ENCODE measurements at places on chromosomes 3 and 15.

GRCh38 chr3:13501958-13502790 lies 22.1 kb downstream of the HDAC11 start:
- no peaks in the 10 kb centered on the region for H3K36me3 ChIP-seq
- H3K4me3 ChIP-seq = no peak overlapping the region
- H3K27me3 ChIP-seq = no peaks in the 10 kb centered on the region
- no peak overlapping the region for H3K27ac ChIP-seq
- DNase-seq = no peak

DNA sequence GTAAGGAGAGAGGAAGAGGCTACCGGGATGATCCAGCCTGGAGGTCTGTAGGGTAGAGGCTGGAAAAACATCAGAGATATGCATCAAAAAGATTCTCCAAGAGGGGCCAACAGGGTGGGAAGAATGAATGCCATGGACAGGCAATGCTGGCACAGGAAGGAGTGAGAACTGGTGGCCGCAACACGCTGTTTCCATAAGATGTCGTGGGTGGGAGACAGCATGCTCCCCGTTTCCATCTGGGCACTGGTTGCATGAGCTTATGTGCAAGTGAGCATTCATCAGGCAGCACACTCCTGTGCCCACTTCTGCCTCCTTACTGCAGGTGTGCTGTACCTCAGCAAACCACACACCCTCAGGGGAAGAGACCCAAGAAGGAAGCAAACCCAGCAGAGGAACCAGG lies 59.4 kb downstream of the GABRB3 start:
- H3K27me3 ChIP-seq = peaks cover 23% of the 10 kb centered on the region
- H3K36me3 ChIP-seq = no peaks in the 10 kb centered on the region
- DNase-seq = no peak
- no peaks in the 10 kb centered on the region for H3K4me1 ChIP-seq

- no peaks in the 10 kb centered on the region for H3K36me3 ChIP-seq
- DNase-seq = no peak
- H3K4me1 ChIP-seq = peaks cover 15% of the 10 kb centered on the region
- H3K27me3 ChIP-seq = no peaks in the 10 kb centered on the region
- no peak overlapping the region for H3K27ac ChIP-seq
These were observed 31.7 kb downstream of the EDC3 start for GRCh38 chr15:74664028-74664616.

DNA sequence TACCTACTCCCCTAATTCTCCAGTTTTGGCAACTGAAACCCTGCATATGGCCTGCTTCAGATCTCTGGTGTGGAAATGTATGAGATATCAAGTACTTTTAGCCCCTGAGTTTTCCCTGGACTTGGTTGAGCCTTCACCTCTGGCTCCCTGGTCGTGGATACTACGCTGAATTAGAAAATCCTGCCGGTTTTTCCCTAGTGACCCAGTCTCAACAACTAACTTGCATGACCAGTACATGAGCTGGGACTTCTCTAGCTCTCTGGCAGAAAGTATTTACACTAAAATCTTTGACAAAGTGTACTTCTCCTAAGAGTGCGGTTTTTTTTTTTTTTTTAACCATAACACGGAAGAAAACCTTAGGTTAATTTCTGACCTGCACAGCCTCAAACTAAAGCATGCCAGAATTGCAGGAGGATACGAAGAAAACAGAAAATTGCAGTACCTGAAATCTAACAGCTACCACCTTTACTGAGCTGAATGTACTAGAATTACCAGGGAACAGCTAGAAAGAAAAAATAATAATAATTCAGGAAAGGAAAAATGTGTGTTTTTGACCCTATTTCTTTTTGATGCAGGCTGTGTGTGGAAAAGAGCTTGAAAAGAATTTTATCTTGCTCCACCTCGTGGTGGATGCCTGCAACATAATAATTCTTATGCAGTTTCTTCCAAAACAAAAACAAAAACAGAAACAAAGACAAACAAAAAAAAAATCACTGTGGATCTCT lies 165.6 kb downstream of the GMNC start:
- H3K27ac ChIP-seq = no peak overlapping the region
- H3K36me3 ChIP-seq = no peaks in the 10 kb centered on the region
- H3K4me1 ChIP-seq = no peaks in the 10 kb centered on the region
- DNase-seq = no peak

GRCh38 chr15:36407647-36408046 lies 171.8 kb upstream of the CDIN1 start:
- no peaks in the 10 kb centered on the region for H3K4me1 ChIP-seq
- peaks cover 3% of the 10 kb centered on the region for H3K27me3 ChIP-seq
- DNase-seq = no peak

- H3K36me3 ChIP-seq = peaks cover 86% of the 10 kb centered on the region
- peaks cover 2% of the 10 kb centered on the region for H3K4me1 ChIP-seq
- H3K4me3 ChIP-seq = no peak overlapping the region
- no peaks in the 10 kb centered on the region for H3K27me3 ChIP-seq
- no peak overlapping the region for H3K27ac ChIP-seq
These were observed 59.2 kb downstream of the USP50 start for GRCh38 chr15:50487287-50487686.

DNA sequence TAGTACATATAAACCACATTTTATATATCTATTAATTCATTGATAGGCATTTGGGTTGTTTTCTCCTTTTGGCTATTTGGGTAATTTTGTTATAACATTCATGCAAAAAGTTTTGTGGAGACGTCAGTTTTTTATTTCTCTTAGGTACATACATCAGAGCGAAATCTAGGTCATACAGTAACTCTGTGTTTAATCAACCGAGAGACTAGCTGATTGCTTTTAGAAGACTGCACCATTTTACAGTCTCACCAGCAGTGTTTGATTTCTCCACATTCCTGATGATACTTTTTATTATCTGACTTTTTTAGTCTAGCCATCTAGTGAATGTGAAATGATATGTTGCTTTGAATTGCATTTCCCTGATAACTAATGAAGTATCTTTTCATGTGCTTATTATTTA lies 1019.3 kb downstream of the NSUN3 start:
- H3K4me3 ChIP-seq = no peak overlapping the region
- H3K27ac ChIP-seq = no peak overlapping the region
- H3K36me3 ChIP-seq = no peaks in the 10 kb centered on the region
- H3K27me3 ChIP-seq = no peaks in the 10 kb centered on the region

- no peak overlapping the region for H3K27ac ChIP-seq
- H3K4me3 ChIP-seq = no peak overlapping the region
- no peaks in the 10 kb centered on the region for H3K36me3 ChIP-seq
- peaks cover 17% of the 10 kb centered on the region for H3K27me3 ChIP-seq
These were observed 6.1 kb upstream of the CLSTN2 start for GRCh38 chr3:139928708-139929505.

GRCh38 chr3:46708401-46709156 lies 7.4 kb downstream of the TMIE start:
- H3K27me3 ChIP-seq = no peaks in the 10 kb centered on the region
- no peak overlapping the region for H3K27ac ChIP-seq
- H3K36me3 ChIP-seq = peaks cover 4% of the 10 kb centered on the region
- DNase-seq = no peak

GRCh38 chr3:132284781-132285619 lies 32.2 kb upstream of the ACP3 start:
- no peak overlapping the region for H3K27ac ChIP-seq
- peaks cover 6% of the 10 kb centered on the region for H3K36me3 ChIP-seq
- DNase-seq = no peak
- H3K4me3 ChIP-seq = no peak overlapping the region
- H3K4me1 ChIP-seq = no peaks in the 10 kb centered on the region

- DNase-seq = no peak
- peaks cover under 1% of the 10 kb centered on the region for H3K36me3 ChIP-seq
- peaks cover 16% of the 10 kb centered on the region for H3K4me1 ChIP-seq
- no peak overlapping the region for H3K4me3 ChIP-seq
- no peaks in the 10 kb centered on the region for H3K27me3 ChIP-seq
These were observed 293.3 kb upstream of the TBL1XR1 start for GRCh38 chr3:177490626-177491025.

- peaks cover 27% of the 10 kb centered on the region for H3K27me3 ChIP-seq
- no peaks in the 10 kb centered on the region for H3K36me3 ChIP-seq
- no peak for DNase-seq
- H3K4me1 ChIP-seq = peaks cover 7% of the 10 kb centered on the region
- no peak overlapping the region for H3K27ac ChIP-seq
These were observed 177.1 kb downstream of the RPLP1 start for GRCh38 chr15:69629631-69630161.

- H3K4me3 ChIP-seq = no peak overlapping the region
- H3K27me3 ChIP-seq = peaks cover 21% of the 10 kb centered on the region
- H3K36me3 ChIP-seq = no peaks in the 10 kb centered on the region
These were observed 146.9 kb upstream of the PTPRG start for GRCh38 chr3:61414456-61414855.

- H3K4me1 ChIP-seq = peaks cover 2% of the 10 kb centered on the region
- DNase-seq = no peak
- no peaks in the 10 kb centered on the region for H3K36me3 ChIP-seq
- H3K4me3 ChIP-seq = no peak overlapping the region
- no peak overlapping the region for H3K27ac ChIP-seq
These were observed 172.0 kb downstream of the STT3B start for GRCh38 chr3:31704591-31705179.

DNA sequence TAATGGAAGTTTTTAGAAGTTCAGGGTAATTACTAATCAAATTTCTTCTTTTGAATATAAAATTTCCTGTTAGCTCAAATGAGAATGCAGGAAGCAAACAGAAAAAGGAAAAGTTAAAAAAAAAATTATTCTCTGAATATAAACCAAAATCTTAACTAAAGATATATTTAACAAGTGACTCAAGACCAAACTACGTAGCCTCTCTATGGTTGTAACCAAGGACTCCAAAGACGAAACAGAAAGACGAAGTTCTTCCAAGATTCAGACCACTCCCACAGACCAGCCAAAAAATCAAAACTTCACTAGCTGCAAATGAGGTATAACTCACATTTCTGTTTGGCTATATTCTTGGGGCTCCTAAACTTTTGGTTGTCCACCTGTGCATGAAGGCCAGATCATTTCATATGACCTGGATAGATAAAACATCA lies 846.5 kb upstream of the ALCAM start:
- H3K36me3 ChIP-seq = no peaks in the 10 kb centered on the region
- no peak overlapping the region for H3K4me3 ChIP-seq
- H3K27ac ChIP-seq = no peak overlapping the region
- H3K27me3 ChIP-seq = no peaks in the 10 kb centered on the region

DNA sequence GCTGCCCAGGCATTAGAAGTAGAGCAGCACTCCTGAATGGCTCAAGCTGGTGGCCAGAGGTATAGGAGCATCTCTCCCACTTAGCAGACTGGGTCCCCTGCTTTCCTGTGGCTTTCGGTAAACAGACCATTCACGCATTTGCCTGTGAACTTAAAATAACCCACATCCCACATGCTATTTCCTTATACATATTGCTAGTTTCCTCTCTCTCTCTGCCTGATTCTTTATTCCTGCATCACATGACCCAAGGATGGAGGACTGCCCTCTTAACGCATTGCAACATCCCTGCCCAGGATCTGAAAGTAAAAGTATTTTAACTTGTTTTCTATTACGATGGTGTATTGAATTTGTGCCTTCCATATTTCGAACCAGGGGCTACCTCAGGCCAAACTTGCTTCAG lies 43.4 kb upstream of the NLGN1 start:
- DNase-seq = no peak
- no peak overlapping the region for H3K27ac ChIP-seq
- H3K4me1 ChIP-seq = no peaks in the 10 kb centered on the region
- no peak overlapping the region for H3K4me3 ChIP-seq
- H3K36me3 ChIP-seq = peaks cover 16% of the 10 kb centered on the region
- no peaks in the 10 kb centered on the region for H3K27me3 ChIP-seq

GRCh38 chr15:97815835-97816234 lies 144.7 kb upstream of the ARRDC4 start:
- no peaks in the 10 kb centered on the region for H3K36me3 ChIP-seq
- no peaks in the 10 kb centered on the region for H3K4me1 ChIP-seq
- H3K27me3 ChIP-seq = peaks cover 5% of the 10 kb centered on the region

- H3K36me3 ChIP-seq = no peaks in the 10 kb centered on the region
- H3K27me3 ChIP-seq = peaks cover 10% of the 10 kb centered on the region
- no peak for DNase-seq
- H3K4me1 ChIP-seq = peaks cover 6% of the 10 kb centered on the region
These were observed 68.5 kb upstream of the GATA2 start for GRCh38 chr3:128561504-128561903.
